ENCODE measurements at places on chromosomes 11 and 22.
A peak's percentile ranks its signal among the peaks of the same experiment; 100 is the strongest.

DNA sequence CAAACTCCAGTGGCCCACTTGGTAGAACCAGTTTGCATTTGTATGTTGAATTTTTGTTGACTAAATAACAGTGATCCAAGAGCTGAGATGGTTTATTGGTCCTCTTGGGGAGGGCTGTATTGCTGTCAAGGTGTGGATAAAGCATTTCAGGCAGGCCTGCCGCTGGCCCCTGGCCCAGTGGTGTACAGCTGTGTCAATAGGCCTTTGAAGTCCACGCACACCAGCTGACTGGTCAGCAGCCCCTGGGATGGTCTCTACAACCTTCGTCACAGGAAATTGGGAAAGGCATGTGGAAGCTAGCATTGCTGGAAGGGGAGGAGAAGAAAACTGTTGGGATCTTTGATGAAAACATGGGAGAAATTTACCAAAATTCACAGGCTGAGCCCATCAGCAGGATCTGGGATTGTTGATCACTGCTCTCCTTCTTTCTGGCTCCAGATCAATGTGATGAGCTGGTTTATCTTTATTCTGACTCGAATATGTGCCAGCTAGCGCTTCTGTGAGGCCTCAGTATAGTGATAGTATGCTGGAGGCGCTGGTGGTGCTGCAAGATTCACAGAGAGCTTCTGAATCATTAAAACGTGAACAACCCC lies 12.5 kb upstream of the E2F8 start:
- DNase-seq, result no peak

DNA sequence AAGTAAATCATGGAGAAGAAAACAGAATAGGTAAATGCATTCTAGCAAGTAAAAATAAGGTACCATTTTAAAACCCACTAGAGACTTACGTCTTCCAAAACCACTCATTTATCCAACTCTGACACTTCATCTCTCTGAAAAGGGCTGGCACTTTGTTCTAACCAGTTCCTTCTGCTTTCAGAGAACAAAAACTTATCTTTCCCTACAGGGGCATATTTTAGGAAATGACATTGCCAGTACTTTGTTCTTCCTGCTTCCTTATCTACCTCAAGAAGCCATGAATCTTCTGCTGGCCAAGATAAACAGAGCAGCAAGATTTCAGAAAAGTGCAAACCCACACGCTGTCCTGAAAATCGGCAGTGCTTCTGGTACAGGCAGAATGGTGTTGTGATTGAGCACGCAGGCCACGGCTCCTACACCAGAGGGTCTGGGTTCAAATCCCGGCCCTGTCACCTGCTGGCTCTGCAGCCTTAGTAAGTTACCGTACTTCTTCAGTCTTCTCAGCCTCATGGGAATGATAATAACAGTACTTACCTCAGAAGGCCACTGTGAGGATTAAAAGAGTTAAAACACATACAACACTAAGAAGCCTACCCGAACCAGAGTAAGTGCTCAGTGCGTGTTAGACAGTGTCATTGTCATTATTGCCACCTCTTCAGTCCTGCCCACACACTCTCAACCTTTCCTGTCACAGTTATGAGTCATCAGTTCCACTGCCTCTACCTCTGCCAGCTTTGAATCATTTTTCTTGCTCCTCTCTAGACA lies 11.0 kb downstream of the MPZL3 start:
- peak; percentile 75 for DNase-seq

- no peak for DNase-seq
Observed at GRCh38 chr11:17672469-17672868, 46.9 kb upstream of the MYOD1 start.

GRCh38 chr22:43743929-43744643 lies 68.0 kb downstream of the EFCAB6 start:
- DNase-seq, result peak; percentile 6

- no peak for DNase-seq
Observed at GRCh38 chr22:27435844-27436576, 365.5 kb downstream of the MN1 start.

DNA sequence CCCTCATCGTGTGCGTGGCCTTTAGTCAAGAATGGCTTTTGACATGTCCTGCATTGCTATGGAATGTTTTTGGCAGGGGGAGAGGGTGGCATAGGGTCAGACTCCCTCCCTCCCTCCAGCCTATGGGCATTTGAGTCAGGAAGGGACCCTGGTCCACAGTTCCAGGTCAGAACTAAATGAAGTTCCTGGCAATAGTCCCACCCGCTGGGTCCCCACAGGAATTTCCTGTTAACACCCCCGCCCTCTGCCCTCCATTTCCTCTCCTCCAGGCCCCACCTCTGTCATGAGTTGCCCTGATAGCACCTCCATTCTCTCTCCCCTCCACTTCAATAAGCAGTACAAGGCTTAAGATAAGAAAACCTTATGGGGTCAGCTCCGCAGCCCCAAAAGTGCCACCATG lies 40.8 kb upstream of the LMO2 start:
- no peak for DNase-seq

DNA sequence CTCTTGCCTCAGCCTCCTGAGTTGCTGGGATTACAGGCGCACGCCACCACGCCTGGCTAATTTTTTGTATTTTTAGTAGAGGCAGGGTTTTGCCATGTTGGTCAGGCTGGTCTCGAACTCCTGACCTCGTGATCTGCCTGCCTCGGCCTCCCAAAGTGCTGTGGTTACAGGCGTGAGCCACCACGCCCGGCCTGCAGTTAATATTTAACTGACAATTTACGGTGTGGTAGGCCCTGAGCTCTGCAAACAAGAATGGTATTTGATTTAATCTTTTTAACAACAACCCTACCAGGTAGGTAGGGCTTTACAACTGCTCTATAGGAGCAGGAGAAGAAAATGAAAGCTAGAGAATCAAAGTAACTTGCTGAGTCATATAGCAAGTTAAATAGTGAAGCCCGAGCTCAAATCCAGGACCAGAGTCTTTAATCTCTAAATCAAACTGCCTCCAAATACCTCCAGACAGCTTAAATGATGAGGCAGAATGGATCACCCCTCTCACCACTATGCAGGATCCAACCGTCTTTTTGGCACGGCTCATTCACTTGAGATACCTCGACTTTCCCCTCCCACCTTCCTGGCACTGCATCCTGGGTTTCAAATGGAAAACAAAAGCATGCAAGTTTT lies 9.4 kb downstream of the UEVLD start:
- peak; percentile 23 for DNase-seq

DNA sequence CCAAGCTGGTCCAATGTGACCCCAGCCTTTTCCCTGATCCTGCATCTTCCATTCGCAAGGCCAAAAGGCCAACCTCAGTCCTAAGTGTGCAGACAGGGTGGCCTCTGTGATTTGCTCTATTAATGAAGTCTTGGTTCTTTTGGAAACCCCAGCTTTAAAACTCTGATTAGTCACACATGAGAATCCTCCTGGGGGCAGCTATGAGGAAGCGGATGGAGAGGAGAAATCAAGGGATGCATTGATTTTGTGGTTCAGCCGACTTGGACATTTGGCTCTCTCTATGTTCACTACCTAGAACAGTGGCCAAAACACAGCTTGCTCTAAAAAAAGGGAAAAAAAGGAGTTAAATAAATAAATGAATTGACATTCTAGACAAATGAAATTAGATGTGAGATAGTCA lies 98.6 kb upstream of the USP47 start:
- no peak for DNase-seq

DNA sequence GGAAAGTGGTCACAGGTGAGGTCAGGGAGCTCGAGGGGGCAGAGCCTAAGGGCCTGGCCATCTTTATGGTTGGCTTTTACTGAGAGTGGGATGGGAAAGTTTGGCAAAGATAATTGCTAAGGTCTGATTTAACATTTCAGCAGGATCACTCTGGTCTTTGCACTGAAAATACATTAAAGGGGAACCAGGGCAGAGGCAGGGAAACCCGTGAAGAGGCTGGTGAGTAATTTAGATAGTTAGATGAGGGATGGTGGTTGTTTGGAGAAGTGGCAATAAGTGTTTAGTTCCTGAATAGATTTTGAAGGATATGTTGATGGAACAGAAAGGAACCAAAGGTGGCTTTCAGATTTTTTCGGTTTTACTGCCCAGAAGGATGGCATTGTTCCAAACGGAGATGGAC lies 50.8 kb downstream of the SCN3B start:
- no peak for DNase-seq

DNA sequence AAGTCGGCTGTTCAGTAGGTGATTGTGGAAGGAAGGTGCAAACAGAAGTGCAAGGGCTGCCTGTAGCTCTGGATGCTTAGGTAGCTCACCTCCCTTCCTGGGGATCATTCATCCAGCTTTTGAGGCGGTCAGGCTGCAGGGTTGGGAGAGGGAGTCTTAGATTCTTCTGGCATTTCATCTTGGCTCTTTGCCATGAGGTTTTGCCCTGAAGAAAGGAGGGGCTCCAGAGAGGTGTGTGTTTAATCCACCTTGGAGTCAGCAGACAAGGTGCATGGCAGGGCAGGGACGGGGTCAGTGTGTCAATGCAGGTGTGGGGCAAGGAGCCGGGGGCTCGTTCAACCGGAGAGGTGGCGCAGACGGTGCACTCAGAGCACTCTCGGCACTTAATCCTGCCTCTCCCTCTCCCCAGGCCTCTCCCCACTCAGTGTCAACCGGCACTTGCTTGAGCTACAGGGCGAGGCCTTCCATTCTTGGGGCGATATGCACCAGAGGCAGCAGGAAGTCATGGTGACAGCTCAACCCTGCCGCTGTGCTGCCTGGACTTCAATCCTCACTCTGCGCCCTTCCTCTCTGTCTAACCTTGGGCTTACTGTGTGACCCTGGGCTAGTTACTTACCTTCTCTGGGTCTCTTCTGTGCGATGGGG lies 7.2 kb downstream of the ADAMTS15 start:
- no peak for DNase-seq

DNA sequence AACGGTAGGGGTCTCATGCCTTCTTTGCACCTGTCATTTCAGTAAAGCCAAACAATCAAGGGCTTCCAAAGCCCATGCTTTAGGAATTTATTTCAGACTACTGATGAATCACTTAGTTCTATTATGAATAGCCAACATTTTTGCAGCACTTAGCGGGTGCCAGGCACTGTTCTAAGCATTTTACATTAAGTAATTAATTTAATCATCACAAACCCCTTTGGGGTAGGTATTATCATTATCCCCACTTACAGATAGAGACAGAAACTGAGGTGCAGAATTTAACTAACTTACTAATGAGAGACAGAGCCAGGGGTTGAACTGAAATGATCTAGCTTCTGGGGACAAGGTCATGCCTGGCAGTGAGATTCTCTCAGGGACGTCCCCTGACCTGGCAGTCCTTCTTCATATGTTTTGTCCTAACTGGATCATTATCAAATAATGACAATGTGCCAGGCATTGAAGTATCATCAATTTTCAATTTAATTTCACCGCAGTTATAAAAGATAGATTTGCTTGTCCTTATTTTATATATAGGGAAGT lies 31.7 kb upstream of the NAV2 start:
- DNase-seq, result no peak

GRCh38 chr11:45371251-45372115 lies 85.3 kb upstream of the SYT13 start:
- peak; percentile 69 for DNase-seq

DNA sequence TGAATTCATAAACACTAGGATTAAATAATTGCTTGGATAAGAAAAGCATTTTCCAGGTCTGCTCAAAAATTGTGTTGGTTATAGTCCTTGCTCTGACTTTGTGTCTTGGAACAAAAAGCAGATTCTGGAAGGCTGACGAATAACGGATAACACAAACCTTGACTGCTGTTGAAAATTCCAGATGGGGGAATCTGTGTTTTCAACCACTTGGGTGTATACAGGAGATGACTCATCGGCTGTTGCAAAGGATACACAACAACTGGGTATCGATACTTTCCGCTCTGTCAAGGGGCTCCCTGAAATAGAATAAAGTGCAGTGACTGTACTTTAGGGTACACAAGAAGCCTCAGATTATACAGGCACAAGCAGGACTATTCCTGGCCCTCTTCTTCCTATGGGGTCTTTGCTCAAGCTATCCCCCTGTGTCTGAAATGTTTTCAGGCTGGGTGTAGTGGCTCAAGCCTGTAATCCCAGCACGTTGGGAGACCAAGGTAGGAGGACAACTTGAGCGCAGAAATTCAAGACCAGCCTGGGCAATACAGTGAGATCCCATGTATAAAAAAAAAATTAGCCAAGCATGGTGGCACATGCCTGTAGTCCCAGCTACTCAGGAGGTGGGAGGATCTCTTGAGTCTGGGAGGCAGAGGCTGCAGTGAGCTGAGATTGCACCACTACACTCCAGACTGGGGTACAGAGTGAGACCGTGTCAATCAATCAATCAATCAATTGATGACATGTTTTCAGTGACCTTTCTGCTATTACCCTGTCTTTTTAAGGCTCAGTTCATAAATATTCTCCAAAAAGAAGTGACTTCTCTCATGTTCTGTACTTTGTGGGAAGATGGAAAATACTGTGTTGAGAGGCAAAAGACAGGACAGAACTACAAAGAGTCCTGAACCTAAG lies 48.6 kb upstream of the UCP3 start:
- no peak for DNase-seq

GRCh38 chr11:69879729-69880005 lies 60.5 kb upstream of the FGF3 start:
- no peak for DNase-seq

DNA sequence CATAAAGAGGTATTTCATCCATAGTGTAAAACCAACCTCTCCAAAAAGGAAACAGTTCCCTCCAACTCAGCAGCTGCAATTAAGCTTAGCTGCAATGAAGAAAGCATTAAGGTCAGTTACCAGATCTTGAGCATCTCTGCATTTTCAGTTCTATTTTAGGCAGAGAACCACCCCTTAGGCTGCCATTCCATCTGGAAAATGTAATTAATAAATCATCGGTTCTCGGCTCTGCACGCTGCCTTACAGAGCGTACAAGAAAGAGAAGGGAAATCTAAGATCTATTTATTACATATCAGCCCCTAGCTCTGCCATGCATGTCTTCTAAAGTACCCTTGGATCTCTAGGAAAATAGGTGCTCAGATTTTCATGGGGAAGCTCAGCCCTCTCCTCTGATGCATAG lies 71.5 kb downstream of the RCN1 start:
- DNase-seq, result no peak

GRCh38 chr11:31243706-31244105 lies 125.8 kb downstream of the DCDC1 start:
- DNase-seq, result no peak

DNA sequence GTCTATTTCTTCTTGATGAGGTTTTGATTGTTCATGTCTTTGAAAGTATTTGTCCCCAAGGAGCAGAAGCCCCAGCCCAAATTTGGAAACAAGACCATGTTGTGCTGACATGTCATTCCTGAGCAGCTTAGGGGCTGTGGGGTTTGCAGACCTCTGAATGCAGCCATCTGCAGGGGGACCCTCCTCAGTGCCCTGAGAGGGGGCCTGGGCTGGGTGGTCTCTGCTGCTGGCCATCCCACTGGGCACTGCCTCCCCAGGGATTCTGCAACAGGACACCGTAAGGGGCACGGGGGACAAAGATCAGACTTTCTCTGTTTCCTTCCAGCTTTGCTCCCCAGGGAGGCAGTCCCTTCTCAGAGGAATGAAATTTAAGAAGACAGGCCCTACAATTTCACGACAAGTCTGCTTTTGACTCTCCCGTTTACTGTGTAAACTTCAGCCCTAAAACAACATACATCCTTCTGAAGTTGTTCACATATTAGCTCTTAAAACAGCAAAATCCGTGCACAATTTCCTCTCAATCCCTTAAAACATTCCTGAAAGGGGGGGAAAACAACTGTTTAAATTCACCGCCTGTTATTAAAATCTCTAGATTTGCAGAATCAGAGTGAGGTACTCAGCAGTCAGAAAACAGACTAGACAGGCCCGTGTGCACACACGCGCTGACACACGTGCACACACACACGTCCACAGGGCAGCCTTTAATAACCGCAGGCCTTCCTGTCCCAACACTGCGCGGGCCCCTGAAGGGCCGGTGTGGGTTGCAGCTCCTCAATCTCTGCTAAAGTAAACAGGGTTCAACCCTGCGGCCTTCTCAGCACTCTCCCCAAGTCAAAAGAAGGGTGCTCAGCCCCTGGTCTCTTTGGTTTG lies 109.8 kb downstream of the KCNQ1 start:
- no peak for DNase-seq

Data from GM12865 (cell line).